ENCODE measurements at places on chromosomes 7 and 10.

- no peak for DNase-seq
Measured at GRCh38 chr7:139702811-139703486, 74.8 kb downstream of the HIPK2 start.

GRCh38 chr7:150951521-150951920 is 26.6 kb downstream of the KCNH2 start:
- DNase-seq = no peak

GRCh38 chr10:90381468-90381867 is 476.4 kb downstream of the HTR7 start:
- no peak for DNase-seq

DNA sequence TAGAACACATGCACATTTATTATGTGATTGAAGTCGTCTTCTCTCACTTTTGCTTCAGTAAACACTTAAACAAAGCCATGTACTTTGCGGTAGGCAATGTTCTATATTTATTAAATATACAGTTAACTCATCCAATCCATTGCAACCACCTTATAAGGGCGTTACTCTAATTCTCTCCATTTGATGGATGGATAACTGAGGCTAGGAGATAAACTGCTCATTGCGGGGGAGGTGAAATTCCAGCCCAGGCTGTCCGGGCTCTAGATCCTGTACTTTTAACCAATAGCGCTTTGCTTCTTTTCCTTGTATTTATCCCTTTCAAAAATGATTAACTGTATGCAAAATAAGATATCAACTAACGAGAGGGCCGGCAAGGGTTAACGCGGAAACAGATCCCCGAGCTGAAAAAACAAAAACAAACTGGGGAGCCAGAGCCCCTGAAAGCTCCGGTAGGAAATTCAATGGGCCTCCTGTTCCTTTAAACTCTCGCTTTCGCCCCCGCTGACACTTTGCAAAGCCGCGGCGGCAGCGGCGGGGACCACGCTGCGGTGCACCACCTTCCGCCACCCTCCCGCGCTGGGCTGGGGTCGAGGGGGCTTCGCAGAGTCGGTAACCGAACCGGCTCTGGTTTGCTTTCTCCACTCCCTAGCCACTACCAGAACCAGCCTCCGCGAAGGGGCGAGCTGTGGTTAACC is 1.0 kb upstream of the PLXDC2 start:
- DNase-seq = no peak

- DNase-seq = no peak
Measured at GRCh38 chr7:37153376-37153775, 295.3 kb downstream of the ELMO1 start.

DNA sequence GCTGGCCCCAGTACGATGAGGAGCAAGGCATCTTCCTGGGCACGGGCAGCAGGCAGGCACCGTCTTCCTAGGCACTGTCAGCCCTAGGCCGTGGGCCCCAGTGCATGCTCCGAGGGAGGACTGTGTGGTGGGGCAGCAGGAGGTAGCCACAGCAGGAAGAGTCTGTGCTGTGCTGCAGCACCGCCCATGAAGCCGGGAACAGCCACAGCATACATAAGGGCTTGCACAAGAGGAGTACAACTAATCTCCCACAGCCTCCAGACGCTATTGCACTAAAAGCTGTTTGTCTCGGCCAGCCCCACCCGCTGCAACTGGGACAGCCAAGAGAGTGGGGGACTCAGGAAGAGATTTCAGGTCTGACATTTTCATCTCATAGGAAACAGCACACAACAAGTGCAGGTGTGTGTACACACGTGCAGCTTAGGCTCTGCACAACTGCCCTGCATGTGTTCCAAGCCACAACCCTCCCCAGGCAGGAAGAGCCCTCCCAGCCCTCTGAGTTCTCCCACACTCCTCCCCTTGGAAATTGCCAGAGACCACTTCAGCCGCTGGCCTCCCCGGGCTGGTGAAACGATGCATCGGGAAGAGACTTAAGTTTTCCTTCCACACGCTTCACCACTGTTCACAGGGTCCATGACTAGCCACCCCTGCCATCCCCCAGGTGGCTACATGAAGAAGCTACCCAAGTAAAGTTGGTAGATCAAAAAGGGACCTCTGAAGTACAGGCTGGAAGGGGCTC is 88.1 kb upstream of the DDC start:
- DNase-seq = no peak

GRCh38 chr7:138918756-138919155 is 62.4 kb downstream of the KIAA1549 start:
- DNase-seq = no peak

GRCh38 chr7:35714407-35714806 is 19.5 kb upstream of the HERPUD2 start:
- DNase-seq = no peak

DNA sequence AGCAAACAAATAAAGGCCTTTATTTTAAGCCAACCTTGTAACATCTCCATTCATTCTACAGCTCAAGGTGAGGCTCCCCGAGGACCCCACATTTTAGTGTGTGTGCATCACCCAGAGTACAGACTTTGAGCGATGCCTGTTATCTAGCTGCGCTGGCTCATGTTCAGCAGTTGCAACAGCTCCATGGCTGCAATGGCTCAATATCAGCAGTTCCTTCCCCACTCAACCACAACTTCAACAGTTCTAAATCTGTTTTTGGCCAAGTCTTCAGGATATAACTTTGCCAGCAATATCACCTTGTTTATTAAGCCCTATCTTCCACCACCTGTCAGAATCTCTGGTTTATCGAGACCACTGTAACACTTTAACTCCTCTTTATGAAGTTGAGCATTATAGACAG is 95.8 kb downstream of the WNT2 start:
- no peak for DNase-seq

- no peak for DNase-seq
Measured at GRCh38 chr7:145050415-145050814, 214.6 kb upstream of the TPK1 start.

GRCh38 chr10:89771684-89772083 is 70.3 kb downstream of the KIF20B start:
- no peak for DNase-seq

- no peak for DNase-seq
Measured at GRCh38 chr10:30045961-30046360, 13.4 kb downstream of the JCAD start.

DNA sequence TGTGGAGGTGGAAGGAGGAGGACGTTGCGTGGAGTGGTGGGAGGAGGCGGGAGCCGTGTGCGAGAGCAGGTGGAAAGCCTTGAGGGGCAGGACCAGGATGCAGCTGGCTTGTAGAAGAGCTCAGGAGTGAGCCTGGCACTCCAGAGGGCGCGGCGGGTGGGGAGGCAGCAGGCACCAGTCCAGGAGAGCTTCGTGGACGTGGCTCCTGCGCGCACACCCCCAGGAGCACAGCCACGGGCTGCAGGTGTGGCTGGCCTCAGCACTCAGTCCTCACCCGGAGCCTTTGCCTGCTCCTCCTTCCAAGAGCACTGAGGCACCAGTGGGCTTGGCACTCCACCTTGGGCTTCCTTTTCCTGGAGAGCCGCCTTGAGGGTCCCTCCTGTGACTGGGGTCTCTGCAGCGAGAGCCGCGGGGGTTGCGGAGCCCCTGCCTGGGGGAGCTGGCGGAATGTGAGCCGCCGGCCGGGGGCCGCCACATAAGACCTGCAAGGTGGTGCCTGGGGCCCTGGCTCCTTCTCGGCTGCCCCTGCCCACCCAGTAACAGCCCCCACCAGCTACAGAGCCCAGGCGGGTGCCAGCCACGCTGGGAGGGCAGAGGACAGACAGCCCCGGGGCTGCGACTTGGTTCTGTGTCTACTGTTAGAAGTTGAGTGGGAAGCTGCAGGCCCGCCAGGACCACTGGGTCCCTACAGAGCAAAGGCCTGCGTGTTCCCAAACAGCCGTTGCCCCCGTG is 11.1 kb downstream of the MAFK start:
- no peak for DNase-seq

- no peak for DNase-seq
Measured at GRCh38 chr10:93235686-93236085, 162.0 kb downstream of the CYP26A1 start.

- no peak for DNase-seq
Measured at GRCh38 chr7:133512560-133512959, 259.7 kb downstream of the EXOC4 start.

DNA sequence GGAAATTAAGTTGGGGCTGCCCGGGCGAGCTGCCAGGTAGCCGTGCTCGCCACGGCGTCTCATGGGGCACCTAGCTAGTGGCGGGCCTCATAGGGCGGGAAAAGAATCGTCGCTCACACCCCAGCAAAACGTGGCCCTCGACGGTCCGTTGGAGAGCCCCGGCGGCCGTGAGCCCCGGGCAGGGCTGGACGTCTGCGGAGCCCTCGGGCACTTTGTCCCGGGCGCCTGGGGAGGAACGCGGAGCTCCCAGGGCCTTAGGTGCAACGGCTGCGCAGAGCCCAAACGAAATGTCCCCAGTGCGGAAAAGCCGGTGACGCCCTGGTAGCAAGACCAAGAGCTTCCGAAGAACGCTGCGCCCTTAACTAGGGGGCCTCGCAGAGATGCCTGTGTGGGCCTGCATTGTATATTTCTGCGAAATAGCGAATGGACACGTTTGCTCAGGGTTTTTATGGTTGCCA is 866 bp upstream of the SFMBT2 start:
- peak; percentile 23 for DNase-seq

- DNase-seq = no peak
Measured at GRCh38 chr7:83610649-83611304, 38.2 kb downstream of the SEMA3E start.

DNA sequence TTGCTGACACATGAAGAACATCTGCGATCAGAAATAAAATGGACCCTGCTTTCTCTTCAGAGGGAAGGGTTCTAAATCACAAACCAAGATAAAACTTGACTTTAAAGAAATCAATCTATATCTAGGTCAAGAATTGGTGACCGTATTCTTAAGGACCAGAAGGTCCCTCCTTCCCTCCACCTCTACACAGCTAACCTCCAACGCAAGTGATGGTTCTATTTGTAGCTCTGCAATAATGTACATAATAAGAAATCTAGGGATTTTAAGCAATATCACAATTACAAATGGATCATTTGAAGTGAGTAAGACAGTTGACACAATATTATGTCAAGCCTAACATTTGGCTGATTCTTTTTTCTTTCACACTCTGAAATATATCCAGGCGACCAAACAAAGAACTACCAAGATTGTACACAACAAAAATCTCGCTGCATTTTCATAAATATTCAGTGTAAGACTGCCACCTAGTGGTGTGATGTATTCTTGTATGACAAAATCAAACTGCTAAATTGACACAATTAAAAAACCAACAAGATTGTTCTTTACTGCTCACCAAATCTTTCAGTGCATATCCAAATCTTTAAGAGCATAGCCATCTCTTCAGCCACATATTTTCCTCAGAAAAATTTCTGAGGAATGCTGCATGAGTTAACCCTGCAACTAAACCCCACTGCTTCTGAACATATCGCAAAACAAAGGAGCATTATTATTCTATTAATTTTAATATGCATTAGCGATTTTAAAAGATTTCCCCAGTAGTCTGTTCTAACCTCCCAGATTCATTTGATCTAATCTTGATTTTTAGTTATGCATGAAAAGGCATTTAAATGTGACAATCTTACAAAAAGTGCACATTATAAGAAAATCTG is 44.5 kb downstream of the ICA1 start:
- DNase-seq = no peak

DNA sequence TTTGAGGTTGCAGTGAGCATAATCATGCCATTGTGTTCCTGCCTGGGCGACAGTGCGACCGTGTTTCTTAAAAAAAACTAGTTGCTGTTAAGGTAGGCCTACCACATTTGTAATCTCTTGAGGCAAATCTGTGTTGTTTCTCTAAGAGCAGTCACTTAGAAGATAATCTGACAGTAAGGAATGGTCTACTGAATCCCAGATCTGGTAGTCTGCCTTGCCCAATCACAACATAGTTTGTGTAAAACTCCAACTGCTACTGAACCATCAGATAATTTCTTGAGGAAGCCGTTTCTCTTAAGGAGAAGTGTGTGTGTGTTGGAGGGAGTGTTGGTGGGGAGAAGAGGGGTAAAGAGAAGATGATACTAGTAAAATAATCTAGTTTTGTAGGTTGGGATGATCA is 5.0 kb downstream of the NRF1 start:
- no peak for DNase-seq

GRCh38 chr10:26520575-26520974 is 82.4 kb downstream of the APBB1IP start:
- DNase-seq = no peak

GRCh38 chr10:128645486-128645885 is 519.3 kb upstream of the MKI67 start:
- DNase-seq = no peak

GRCh38 chr7:81611040-81611439 is 158.8 kb downstream of the HGF start:
- DNase-seq = no peak
